ENCODE measurements at places on chromosomes 13 and 19.

- no peak for DNase-seq
Observed at GRCh38 chr13:112583592-112584277, 4.2 kb downstream of the TUBGCP3 start.

DNA sequence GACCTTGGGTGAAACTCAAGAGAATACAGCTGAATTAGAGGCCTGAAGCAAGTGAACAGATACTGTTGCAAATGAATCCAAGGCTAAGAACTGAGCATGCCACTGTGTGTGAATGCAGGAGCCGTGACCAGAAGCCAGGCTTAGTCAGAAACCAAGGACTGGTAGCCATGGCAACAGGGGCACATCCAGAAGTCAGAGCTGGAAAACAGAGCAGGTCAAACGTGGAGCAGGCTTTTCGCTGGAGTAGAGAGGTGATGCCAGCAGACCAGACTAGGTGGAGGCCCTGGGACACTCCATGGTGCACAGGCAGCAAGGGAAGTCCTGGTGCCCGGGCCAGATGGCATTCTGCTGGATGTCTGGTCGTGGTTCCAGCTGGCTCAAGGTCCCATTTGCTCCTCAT is 564.1 kb downstream of the PCDH9 start:
- DNase-seq, result no peak

GRCh38 chr19:30719999-30720345 is 347.8 kb downstream of the ZNF536 start:
- no peak for DNase-seq

DNA sequence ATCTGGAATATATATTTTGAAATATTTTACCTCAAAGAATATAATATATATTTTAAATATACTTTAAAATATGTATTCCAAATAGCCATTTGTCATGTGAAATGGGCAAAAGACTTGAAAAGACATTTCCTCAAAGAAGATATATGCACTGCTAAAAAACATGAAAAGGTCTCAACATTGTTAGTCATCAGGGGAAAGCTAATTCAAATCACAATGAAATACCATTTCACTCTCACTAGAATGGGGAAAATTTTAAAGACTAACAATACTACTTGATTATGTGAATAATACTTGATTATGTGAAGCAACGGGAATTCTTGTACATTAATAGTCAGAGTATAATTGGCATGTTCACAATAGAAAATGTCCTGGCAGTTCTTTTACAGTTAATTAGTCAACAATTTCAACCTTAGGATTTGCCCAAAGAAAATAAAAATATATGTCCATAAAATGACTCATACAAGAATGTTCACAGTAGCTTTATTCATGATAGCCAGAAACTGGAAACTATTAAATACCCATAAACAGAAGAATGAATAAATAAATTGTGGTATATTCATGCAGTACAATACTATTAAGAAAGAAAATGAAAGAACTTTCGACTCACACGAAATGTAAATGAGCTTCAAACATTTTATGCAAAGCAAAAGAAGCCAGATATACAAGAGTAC is 6.8 kb upstream of the KBTBD6 start:
- no peak for DNase-seq

Data from stimulated activated CD4-positive, alpha-beta T cell treated with anti-CD3 and anti-CD28 coated beads, Interleukin-1b, Interleukin-23, amount 100 ng/mL, for 4 hours (primary cell).